Stimulated activated CD8-positive, alpha-beta memory T cell treated with anti-CD3 and anti-CD28 coated beads, Interleukin-7, amount 100 ng/mL, for 48 hours (primary cell): ENCODE measurements at places on chromosomes 13 and 19.

DNA sequence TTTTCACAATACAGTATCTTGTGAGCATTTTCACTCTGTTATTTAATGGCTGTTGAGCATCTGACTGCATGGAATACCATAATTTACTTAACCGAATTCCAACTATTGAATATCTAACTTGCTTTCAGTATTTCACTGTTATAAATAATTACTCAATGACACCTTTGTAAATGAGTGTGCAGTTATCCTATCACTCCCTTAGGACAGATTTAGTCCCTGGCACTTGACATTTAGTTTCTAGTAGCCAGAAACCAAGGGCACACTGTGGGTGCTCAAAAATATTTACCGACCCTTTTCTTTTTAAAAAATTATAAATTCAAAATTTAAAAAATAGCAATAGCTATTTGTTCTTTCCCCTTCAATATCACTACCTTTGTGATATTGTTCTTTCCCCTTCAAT is 258.8 kb downstream of the DCLK1 start:
- no peak for DNase-seq

GRCh38 chr13:24230428-24231072 is 70.0 kb downstream of the SPATA13 start:
- no peak for DNase-seq

DNA sequence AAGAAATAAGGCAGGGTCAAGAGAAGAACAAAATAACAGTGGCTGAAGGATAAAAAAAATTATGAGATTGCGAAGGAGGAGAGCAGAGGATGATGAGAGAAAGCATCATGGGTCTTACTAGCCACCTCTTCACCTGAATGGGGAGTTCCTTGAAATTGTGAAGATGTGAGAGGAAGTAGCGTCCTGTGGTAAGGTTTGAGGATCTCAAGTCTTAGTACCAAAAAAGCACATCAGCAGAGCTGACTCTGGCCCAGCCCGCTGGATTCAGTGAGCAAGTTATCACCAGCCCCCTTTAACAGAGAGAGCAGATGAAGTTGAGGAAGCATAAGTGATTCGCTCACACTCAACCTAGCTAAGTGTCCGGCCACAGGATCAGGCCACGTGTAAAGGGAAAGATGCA is 61.8 kb downstream of the RXFP2 start:
- DNase-seq, result no peak

DNA sequence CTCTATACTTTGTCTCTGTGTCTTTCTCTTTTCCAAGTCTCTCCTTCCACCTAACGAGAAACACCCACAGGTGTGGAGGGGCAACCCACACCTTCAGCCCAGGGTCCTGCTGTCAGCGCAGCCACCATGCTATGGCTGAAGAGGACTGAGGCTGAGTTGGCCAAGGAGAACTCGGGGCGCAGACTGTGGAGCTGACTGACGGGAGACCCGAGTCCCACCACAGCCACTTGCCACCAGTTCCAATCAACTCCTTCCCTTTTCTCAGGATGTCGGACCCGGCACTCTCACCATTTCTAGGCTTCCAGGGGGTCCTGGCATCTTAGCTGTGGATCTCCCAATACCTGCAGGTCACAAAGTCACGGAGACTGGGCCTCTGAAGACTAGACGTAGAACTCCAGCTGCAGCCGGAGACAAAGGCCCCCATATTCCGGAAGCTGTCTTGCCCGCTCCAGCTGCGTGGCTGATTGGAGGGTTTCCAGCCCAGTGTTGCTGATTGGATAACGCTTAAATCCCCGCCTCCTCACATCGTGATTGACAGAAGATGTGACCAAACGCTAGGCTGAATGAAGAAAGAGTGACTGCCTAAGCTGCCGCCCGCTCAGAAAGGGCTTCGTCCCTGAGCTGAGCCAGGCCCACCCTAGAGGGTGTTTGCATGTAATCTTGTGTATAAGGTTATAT is 63.6 kb downstream of the ZNF429 start:
- DNase-seq, result peak; percentile 89

GRCh38 chr19:46297700-46298478 is 1.0 kb downstream of the HIF3A start:
- no peak for DNase-seq

DNA sequence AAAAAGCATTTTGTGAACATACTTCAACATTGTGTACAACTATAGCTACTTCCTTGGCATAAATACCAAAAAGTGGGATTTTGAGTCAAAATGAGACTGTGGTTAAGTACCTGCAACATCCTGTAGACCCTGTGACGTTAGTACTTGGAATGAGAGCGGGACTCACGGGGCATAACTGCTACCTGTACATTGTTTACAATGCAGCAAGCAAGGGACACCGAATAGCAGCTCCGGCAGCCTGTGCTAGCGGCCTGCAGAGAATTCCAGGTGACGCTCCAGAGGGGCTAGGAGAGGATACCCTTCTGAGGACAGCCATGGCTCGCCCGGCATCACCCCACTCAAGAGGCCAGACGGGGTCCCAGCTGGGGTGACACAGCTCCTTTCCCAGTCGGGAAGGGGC is 824 bp upstream of the ZNF331 start:
- DNase-seq, result no peak

DNA sequence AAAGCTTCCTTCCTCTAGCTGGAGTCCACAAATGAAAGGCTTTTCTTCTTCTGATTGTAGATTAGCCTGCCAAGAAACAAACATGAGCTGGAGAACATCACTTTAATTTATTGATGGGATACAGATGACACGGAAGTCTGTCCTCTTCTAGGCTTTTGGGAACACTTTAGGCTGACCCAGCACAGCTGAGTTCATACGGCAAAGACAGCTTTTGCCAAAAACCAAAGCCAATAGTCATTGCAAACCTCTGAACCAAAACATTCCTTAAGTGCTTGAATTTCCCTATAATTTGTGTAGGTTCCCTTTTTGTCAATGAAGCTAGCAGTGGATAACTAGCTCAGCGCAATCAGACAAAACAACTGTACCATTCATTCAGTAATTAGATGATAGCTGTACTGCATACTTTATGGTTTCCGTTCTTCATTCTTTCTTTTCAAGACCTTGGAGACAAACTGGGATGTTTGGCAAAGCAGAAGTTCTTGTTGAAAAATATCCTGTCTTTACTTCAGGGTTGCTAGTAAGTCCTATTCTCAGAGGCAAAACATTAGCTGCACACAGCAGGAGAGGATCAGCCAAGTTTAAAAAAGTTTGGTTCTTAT is 95.7 kb upstream of the SPRY2 start:
- DNase-seq, result no peak

DNA sequence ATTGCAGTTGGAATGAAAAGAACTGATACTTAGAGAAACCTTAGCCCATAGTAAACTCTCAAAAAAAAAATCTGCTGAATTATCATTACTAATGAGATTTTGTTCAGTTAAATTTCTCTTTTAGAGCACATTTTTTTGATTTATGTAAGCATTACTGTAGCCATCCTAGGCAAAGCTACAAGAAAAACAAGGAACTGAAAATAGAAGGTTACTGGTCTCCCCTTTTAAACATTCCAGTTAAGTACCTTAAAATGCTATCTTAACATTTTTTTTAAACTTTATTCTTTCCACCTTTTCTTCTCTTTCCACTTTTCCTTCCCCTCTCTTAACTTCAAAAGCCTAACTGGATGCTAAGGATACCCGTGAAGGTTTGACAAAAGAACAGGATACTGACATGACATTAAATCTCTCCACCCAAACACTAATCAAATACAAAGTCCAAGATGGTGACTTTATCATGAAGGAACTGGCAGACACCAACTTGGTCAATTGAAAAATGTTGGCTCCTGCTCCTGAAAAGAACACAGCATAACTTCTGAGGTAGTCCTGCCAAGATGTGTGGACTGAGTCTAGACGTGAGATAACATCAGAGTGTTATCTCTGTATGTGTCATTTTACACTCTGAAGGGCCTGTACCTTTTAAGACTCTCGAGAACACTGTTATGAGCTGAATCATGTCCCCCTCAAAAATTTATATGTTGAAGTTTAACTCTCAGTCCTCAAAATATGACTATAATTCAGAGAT is 29.5 kb upstream of the SACS start:
- DNase-seq, result no peak

- no peak for DNase-seq
These were observed 48.6 kb upstream of the WASF3 start for GRCh38 chr13:26508885-26509284.

DNA sequence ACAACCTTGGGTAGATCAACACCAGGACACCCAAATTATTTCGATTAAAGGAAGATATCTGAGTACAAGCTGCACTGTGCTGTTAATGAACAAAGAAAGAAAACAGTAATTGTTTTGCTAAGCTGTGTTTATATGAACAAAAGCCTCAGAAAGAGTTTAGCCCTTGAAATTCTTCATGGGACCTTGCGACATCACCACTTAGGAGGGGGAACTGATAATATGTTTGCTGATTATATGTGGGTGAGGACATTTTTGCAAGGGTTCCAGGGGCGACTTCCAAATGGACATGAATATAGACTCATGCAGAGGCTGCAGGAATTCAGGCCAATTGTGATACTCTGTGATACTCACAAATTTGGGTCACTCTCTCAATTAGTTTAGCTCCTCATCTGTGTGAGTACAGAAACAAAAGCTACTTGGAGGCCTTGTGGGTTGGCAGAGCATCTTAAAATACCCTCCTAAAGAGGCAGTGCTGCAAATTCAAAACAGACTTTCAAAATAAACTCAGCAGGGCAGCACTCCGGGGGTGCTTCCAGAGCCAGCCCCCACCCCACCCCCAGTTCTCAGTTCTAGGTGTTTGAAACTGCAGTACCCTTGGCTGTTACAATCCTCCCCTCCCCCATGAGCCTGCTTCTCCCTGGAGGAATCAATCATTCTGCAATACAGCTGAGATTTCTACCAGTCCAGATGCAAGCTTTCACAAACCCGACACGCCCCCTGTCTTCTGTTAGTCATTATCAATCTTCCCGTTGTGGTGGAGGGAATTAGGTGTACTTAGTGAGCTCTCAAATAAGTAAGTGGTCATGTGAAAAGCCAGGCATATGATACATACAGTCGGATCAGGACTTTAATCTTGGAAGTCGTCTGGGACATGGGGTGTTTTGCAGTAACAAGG is 97.0 kb upstream of the MBNL2 start:
- DNase-seq, result peak; percentile 47

DNA sequence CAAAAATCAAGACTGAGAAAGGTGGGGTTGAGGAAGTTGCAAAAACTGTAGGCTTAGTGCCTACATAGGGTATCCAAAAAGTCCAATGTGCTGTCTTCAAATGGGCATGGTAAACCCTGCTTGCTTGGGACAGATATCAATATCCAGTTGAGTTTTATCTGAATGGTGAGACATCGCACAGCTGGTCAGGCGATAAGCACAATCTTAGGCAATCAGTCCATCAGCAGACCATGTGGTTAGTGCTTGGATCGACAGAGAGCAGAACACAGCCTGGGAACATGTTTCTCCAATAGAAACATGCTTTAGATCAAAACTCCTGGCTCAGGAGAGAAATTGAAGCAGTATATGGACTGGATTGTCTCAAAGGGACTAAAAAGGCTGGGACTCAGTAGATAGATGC is 151.3 kb upstream of the IPO5 start:
- no peak for DNase-seq

DNA sequence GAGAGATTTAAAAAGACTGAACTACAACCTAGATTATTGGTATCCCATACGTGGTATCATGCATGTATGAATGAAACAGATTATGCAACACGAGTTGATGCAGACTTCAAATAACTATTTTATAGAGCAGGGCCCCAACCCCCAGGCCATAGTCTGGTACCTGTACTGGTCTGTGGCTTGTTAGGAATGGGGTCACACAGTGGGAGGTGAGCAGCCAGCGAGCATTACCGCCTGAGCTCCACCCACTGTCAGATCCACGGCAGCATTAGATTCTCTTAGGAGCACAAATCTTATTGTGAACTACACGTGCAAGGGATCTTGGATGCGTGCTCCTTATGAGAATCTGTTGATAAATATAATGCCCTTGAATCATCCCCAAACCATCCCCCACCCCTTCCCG is 320.2 kb downstream of the TBC1D4 start:
- DNase-seq, result no peak

DNA sequence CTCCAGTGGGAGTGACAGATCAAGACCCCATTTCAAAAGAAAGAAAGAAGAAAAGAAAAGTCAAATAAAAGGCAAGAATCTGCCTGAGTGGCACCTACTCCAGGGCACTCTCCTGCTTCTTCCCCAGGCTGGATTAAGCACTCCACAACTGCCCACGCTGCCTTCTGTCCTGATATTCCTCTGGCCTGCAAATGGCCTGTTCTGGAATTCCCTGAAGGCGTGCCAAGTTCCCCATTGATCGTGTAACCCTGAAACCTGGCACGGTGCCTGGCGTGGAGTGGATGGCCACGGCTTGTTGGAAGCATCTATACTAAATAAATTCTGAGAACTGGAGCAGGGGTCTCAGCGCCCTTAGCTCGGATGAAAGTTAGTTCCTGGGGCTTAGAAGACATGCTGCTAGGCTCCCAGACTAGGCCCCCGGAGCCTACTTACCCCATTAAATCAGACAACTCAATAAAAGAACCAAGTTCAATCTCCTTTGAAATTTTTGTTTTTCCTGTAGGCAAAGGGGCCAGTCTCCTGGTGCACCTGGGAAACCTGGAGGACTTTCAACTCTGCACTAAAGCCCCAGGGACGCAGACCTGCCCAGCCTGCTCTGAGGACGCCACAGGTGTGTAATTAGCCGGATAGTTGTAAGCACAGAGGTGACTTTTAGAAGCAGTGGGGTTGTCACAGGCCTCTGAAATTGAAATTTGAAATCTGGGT is 21.9 kb downstream of the ANKRD27 start:
- DNase-seq, result no peak

DNA sequence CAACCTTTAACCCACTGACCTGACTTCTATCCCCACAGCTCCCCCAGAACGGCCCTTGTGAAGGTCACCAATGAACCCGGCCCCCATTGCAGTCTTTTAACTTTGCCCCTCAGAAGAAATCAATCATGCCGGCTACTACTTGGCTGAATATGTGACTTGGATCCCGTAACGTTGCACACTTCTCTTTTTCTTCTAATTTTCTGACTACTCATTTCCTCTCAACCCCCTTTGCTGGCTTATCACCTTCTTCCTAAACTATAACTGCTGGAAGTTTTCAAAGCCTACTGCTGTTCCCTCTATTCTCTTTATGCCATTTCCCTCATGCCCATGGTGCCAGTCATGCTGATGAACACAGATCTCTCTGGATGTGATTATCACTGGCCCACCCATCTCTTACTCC is 367.6 kb downstream of the DNAJC15 start:
- DNase-seq, result no peak

DNA sequence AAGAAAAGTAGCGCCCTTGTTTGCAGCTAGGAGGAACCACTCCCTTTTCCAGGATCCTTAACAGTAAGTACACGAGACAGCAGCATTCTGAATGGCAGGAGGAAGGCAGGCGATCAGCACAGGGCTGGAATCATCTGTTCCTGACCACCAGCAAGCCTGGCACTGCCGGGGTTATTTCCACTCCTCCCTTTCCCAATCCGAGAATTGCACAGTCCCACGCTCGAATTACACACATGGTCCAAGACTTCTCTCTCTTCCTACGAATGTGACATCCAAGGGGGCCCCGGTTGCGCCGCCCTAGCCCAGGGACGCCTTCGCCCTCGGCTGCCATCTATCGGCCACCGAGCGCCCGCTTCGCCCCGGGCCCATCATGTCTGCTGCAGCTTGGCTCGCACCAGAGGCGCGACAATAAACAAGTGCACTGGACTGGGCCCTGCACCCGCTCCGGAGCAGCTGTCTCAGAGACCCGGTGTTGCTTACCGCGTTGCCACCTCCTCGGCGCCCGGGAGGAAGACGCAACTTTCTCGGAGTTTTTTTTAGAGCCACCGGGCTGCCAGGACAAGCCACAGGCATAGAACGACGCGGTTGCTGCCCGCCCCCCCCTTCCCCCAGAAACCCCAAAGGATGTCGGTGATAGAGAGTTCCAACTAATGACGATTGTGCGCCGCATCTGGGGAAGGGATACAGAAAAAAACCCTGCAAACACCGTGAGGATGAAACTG is at the start of gene SLITRK5:
Gene SLITRK5, plus strand, starts transcription at position 341 of the 722 bp plus-strand sequence. CDS start 4,018 bp downstream, outside the sequence.
- no peak for DNase-seq

GRCh38 chr13:30121666-30122065 is 185.7 kb downstream of the KATNAL1 start:
- no peak for DNase-seq
